ENCODE measurements at places on chromosomes 7 and 10.

GRCh38 chr7:33698041-33698440 is 207.3 kb upstream of the BMPER start:
- no peak for DNase-seq

GRCh38 chr10:116097239-116097784 is 175.7 kb downstream of the GFRA1 start:
- no peak for DNase-seq

DNA sequence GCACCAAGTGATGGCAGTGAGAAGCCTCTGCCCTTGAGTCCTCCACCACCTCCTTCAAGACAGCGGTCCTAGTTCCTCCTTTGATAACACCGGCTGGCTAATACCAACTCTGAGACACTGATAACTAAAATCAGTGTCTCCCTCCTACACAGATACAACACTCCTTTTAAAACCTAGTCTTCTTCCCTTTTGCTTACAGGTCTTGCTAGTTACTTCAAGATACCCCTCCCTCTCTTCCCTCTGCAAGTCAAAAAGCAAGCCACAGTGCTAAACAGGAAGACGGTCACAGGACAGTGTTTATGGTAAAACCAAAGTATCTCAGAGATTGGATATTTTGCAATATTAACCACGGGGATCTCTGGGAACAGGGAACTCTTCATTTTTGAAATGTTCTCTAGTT is 4.6 kb downstream of the AKR1B1 start:
- no peak for DNase-seq

DNA sequence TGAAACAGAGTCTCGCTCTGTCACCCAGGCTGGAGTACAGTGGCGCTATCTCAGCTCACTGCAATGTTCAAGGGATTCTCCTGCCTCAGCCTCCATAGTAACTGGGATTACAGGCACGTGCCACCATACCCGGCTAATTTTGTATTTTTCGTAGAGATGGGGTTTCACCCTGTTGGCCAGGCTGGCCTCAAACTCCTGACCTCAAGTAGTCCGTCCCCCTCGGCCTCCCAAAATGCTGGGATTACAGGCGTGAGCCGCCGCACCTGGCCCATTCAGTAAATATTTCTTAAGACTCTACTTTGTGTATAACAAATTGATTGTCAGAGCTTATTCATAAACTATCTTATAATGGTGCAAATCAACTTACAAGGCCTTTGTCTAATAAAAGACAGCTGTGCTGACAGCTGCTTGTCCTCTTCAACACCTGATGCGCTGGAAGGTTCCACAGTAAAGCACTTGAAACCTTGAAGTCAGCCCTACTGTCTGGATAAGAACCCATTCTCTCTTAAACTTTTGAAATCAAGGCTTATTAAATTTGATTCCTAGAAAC is 14.7 kb downstream of the ECHDC3 start:
- no peak for DNase-seq

- no peak for DNase-seq
Measured at GRCh38 chr10:132309471-132309865, 1.7 kb upstream of the STK32C start.

DNA sequence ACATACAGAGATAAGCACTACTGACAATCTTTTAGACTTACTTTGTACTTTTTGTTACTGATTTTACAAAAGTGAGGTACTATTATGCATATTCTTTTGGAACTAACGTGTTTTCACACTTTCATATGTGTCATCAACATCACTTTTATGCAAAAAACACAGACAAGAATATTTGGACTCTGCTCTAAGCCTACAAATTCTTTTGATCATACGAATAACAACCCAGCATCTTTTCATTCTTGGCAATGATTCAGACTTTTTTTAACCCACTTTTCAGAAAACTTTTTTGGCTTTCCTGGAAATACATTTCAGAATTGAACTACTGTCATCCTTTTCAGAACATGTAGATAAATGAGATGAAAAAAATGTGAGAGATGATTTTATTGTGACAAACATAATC is 30.2 kb downstream of the USP6NL start:
- no peak for DNase-seq

- DNase-seq: no peak
Measured at GRCh38 chr10:4538016-4538415, 288.0 kb upstream of the AKR1E2 start.

DNA sequence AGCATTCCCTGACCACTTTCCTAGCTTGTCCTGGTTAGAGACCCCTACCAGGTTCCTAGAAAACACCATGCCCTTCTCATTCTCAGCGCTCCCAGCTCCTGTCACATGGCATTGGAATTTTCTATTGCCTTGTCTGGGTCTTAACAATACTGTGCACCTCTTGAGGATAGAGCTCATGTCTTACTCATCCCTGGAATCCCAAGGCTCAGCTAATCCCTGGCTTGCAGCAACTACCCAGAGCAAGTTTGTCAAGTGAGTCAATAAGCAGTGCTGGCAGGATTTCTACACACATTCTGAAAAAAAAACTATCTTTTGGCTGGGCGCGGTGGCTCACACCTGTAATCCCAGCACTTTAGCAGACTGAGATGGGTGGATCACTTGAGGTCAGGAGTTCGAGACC is 11.7 kb upstream of the PRDX3 start:
- no peak for DNase-seq

DNA sequence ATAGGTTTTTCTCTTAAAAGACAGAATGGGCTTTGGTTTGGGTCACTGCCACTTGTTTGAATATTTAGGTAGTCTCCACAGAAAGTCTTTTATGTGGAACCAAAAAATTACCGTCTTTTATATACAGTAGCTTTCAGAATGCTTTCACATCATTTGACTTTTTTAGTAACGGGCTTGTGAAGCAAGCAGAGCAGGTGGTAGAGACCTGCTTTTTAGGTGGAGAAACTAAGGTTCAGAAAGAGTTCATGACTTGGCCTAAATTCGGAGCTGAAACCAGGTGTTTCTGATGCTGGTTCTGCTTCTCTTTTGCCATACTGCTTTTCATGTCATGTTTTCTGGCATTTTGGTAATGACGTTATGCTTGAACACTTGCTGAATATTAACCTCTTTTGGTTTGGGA is 36.3 kb downstream of the GARS1 start:
- DNase-seq: no peak

DNA sequence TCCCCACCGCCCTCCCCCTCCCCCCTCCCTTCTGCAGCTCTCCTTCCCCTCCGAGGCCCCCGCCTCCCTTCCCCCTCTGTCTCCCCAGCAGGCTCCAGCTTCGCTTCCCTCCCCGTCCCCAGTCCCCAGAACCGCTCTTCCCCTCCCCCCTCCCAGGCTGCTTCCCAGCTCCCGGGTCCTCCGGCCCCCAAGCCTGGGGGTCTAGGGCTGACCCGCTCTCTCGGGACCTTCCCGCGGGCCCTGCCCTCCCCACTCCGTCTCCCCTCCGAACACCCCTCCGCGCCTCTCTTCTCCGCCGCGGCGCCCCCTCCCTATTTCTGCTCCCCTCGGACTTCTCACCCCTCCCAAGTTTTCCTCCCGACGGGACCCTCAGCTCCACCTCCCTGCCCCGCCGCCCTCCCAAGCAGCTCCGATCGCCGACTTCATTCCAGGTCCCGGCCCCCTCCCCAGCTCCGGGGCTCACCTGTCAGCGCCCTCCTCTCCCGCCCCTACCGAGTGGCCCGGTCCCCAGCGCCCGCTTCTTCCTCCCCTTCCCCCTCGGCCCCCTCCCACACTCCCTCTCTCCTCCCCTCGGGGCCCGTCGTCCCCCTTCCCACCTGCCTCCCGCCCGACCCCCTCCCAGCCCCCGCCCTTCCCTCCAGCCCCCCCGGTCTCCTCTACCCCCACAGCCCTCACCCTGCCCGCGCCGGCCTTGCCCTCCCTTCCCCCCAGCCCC is 990 bp downstream of the ZNF467 start:
- DNase-seq: no peak

DNA sequence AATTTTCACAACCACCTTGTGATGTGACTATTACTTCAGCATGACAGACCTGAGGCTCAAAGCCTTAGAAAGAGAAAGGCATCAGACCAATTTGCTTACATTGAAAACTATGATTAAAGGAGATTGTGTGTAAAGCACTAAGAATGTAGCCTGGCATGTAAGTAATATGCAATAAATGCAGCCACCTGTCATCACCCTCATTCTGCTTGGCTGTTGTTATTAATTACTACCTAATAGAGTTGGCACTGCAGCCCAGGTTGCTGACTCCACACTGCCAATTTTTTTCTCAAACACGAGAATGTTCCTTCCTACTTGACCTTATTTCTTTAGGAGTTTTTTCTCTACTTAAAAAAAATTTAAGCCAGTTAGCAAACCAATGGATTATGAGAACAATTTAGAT is 61.2 kb upstream of the NPVF start:
- DNase-seq: no peak

GRCh38 chr10:86644794-86645445 is 9.4 kb upstream of the OPN4 start:
- DNase-seq: no peak

- DNase-seq: no peak
Measured at GRCh38 chr10:2425320-2425719, 642.0 kb upstream of the PFKP start.

DNA sequence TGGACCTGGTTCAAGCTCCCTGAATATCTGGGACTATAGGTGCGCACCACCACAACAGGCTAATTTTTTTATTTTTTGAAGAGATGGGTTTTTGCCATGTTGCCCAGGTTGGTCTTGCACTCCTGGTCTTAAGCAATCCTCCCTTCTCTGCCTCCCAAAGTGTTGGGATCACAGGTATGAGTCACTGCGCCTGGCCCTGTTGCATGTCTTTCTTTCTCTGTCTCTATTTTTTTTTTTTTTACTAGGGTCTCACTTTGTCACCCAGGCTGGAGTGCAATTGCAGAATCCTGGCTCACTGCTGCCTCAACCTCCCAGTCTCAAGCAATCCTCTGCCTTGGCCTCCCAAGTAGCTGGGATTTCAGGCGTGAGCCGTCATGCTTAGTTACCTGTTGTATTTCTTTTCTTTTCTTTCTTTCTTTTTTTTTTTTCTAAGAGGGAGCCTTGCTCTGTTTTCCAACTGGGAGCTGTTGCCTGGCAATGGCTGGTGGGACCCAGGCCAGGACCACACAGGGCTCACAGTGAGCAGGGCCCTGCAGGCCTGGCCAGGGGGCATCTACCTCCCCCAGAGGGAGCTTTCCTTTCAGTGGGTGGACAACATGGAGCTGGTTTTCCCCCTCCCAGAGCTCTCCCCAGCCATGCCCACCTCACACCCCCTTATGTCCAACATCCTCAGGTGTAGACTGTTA is 6.0 kb downstream of the MYL7 start:
- DNase-seq: no peak

DNA sequence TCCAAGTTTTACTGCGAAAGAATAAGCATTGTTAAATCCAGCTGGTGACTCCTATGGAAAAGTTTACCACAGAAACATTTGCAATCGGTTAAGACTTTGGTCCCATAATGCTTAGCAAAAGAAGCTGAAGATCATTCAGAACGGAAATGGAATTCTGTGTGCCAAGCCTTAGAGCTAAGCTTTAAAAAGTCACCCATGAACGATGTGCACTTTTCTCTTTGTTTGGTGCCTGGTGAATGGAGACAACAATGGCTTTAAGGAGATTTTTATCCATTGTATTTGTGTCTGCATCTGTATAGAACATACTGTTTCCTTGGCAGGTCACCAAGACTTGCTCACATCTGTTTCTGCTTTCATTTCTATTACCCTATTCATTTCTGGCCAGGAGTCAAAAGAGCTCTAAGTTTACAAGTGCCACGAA is 26.3 kb upstream of the COL1A2 start:
- DNase-seq: no peak

- no peak for DNase-seq
Measured at GRCh38 chr7:35336444-35336843, 82.5 kb upstream of the TBX20 start.

GRCh38 chr10:121974019-121974534 is 940 bp downstream of the NSMCE4A start:
- no peak for DNase-seq

DNA sequence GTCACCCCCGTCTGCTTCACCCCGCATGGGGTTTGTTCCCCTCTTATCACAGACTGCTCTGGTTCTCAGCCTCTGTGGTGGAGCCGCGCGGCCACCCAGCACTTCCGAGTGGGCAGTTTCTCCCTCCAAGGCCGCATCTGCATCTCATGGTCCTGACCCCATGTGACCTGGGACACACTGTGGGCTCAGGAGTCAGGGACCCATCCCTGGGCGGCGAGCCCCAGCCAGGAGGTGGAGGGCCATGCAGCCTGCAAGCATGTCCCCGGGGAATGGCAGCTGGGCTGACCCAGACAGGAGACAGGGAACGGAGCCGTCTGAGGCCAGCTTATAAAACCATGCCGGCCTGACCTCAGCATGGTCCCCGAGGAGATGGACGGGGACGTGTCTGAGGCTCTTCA is 25.2 kb upstream of the TTYH3 start:
- DNase-seq: no peak

- DNase-seq: no peak
Measured at GRCh38 chr7:79268730-79269129, 184.7 kb downstream of the MAGI2 start.

GRCh38 chr10:72260976-72261783 is 12.5 kb upstream of the DDIT4 start:
- DNase-seq: peak; percentile 40

DNA sequence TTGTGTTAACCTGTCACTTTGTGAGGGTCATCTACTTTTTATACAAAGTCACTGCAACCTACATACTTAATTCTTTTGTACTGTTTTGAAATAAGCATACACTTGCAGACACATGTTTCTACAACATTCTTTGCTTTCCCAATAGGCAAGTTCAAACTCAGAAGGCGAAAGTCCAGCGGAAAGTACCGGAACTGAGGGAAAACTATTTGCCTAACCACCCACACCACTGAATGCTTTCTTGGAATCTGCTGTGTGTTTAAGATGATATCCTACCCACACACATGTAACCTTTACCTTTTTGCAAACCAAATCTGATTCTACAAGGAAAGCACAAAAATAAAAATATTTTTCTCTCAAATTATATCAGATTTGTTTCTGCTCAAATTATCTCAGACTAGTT is 139.4 kb upstream of the AGR3 start:
- DNase-seq: no peak

DNA sequence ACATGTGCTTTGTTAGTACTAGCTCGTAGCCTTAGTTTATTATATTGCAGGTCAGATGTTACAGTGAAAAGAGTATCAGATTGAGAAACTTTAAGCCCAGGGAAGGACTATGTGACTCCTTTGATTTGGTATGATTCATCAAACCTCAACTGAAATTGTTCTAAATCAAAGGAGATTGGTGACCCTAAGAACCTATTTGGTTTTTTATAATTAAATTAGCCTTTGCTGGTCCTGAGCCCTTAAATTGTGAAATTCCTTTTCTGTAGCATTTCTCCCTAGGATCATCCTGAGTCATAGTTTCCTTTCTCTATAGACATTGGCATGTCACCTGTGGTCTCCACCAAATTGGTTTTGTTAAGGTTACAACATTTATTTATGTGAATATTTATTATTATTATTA is 89.7 kb downstream of the POLR1F start:
- no peak for DNase-seq

GRCh38 chr7:41006306-41006995 is 696.4 kb downstream of the INHBA start:
- DNase-seq: no peak

DNA sequence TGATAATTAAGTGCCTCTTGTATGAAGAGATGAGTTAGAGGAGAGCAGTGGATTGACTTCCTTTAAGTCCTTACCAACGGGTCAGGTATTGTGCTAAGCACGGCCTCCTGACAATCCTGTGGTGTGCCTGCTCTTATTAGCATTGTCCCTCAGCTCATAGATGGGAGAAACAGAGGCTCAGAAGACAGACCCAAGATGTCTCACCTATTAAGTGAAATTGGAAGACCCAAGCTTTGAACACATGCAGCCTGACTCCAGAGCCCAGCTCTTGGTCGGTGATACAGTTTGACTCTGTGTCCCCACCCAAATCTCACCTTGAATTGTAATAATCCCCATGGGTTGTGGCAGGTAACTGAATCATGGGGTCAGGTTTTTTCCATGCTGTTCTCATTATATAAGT is 53.8 kb downstream of the CCDC3 start:
- no peak for DNase-seq
